IMR-90 (cell line): ENCODE measurements at places on chromosomes 16 and 17. TPM values are rescaled to one million over a fixed set of nuclear protein-coding genes. Genes with fewer than 3 reads are reported as not detected.
A peak's percentile ranks its signal among the peaks of the same experiment; 100 is the strongest.

CCL23 gene
- total RNA-seq: not detected in 2 replicates

- peak; percentile 95 for DNase-seq
These were observed at the start of the genes NTHL1 and TSC2 for GRCh38 chr16:2047330-2048115. TSS of gene NTHL1 (minus strand) at chr16:2047834. CDS start at chr16:2047823, 11 bp downstream. TSS of gene TSC2 (plus strand) at chr16:2047985. CDS start at chr16:2048616, 631 bp downstream.

GRCh38 chr16:89024546-89025060 lies 47.6 kb upstream of the CBFA2T3 start:
- DNase-seq: no peak

- peak; percentile 43 for DNase-seq
These were observed 4.2 kb downstream of the CLCN7 start for GRCh38 chr16:1470481-1471251.

GRCh38 chr17:73067075-73067474 lies 25.4 kb downstream of the SLC39A11 start:
- peak; percentile 35 for DNase-seq
